ENCODE measurements at places on chromosomes 16 and 17. TPM values are rescaled to one million over a fixed set of nuclear protein-coding genes. Genes with fewer than 3 reads are reported as not detected.

The ZSCAN10 gene
- total RNA-seq = not detected

The SOX9 gene
- 24.9 TPM for total RNA-seq

DNA sequence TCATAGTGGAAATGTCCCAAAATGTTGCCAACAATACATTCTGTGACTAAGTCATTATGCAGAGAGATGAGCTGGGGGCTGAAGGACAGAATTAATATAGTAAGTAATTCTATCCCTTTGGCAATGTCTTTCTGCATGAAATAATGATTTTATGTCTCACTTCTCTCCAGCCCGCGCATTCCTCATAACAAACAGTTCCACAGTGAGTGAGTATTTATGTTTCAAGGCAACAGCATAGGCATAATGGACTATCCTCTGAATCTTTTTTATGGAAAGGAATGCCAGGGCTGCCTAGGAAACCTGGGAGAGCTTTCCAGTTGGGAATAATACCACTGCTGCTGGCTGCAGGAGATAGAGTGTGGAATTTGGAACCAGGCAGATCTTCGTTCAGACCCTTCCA lies 477.7 kb downstream of the HS3ST4 start:
- DNase-seq = no peak

- DNase-seq = peak; percentile 38
Observed at GRCh38 chr17:49708515-49709183, 885 bp upstream of the SLC35B1 start.

The KLHL10 gene
- not detected for total RNA-seq

The TNS4 gene
- 0.95 TPM for total RNA-seq

The MED31 gene
- total RNA-seq = 37.8 TPM

DNA sequence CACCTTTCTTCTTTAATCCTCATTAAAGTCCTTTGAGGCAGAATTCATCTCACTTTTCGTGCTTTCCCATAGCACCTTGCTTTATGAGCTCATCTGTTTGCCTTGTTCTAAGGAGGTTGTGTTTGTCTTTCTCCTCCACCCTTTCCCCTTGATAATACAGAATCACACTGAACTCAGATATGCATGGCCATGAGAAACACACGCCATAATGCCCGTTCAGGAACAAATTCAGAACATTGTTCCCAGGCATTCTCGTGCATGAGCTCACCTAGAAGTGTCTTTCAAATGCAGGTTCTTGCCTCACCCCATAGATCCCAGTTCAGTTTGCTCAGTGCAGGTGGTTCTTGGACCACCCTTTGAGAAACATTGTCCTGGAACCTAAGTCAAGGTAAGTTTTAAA lies 71.1 kb downstream of the TMEM114 start:
- no peak for DNase-seq

DNA sequence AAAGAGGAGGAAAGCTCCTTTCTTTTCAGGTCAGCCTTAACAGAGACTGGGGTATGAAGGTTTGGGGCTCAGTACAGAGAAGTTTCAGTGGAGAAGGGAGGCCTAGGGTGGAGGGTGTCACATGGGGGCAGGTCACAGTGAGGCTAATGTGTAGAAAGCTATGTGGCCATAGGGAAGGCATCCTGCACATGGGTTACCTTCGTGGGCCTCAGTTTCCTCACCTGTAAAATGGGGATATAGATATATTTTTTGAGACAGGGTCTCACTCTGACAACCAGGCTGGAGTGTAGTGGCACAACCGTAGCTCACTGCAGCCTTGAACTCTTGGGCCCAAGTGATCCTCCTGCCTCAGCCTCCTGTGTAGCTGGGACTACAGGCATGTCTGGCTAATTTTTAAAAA lies 41.8 kb downstream of the EMP2 start:
- no peak for DNase-seq

GRCh38 chr16:11006656-11007055 lies 62.3 kb downstream of the CLEC16A start:
- no peak for DNase-seq

- no peak for DNase-seq
Observed at GRCh38 chr17:82705756-82706155, 7.3 kb upstream of the RAB40B start.

GRCh38 chr17:30454635-30455034 lies 22.6 kb upstream of the GOSR1 start:
- no peak for DNase-seq

The KIF19 gene
- not detected for total RNA-seq

- DNase-seq = no peak
Observed at GRCh38 chr17:55163408-55163807, 101.4 kb upstream of the HLF start.

- no peak for DNase-seq
Observed at GRCh38 chr17:10177131-10177912, 21.1 kb downstream of the GAS7 start.

The CRHR1 gene
- total RNA-seq = not detected

The ANKFY1 gene
- 15.2 TPM for total RNA-seq

Measured in HT1080 (cell line).